ENCODE measurements at places on chromosomes 13 and 19.

GRCh38 chr19:13929956-13930355, 8.3 kb downstream of the PODNL1 start:
- no peak for DNase-seq

DNA sequence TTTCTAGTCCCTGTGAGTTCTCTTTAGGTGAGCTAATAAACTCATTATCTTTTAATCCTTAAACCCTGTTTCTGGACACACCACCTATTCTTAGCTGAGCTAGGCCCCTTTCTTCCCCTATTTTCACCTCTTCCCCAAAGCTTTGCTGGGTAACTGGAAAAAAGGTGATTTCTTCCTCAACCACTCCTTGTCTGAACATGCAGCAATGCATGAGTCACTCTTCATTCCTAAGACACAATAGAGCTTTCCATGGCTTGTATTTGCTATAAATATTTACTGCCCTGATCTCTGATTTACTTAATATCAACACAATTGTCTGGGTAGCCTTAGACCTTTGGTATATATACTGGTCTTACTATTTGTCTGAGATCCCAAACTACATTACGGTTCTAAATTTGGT, 370.9 kb downstream of the KLF5 start:
- peak; percentile 10 for DNase-seq

DNA sequence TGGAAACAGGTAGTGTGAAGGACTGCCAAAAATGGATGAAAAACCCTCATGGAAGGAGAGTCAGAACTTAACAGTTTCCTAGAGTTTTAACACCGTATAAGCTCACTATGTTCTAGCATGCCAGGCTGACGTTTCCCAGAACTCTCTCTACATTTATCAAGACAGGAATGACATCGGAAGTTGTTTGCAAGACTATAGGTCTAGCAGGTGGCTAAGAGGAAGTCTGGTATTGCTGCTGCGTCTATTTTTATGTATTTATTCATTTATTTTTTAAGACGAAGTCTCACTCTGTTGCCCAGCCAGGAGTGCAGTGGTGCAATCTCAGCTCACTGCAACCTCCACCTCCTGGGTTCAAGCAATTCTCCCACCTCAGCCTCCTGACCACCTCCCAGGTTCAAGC, 20.5 kb upstream of the ARL11 start:
- no peak for DNase-seq

DNA sequence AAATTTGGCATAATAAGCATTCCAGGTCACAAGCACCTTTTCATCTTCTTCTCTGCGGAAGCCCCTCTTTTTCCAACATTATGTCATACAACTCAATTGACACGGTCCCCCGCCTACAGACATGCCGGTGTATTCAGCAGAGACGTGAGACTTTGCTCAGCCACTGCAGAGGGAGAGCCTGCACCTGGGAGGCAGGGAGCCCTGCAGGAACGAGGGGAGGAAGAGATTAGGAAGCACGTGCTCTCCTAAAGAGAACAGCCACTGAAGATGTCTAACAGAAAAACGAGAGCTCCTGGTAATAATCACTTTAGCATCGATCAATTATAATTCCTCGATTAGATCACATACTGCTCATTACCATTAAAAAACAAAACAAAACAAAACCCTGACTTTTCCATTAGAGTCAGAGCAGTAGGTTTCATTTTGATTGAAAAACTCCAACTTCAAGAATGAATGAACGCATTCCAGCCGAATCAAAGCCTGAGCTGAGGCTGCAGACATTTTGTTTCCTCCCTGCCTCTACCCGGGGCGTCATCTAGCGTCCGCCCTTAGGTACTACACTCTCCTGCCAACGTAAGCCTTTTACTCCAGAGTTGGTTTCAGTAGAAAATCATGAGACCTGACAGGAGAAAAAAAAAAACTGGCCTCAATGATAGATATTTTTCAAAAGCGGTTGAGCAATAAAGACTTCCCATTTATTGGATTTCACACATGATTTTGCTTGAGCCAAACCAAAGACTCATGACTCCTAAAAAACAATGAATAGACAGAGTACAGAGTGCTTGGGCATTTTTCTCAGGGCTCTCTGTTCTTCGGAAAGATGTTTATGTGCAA, 194.5 kb downstream of the KATNAL1 start:
- peak; percentile 36 for DNase-seq

DNA sequence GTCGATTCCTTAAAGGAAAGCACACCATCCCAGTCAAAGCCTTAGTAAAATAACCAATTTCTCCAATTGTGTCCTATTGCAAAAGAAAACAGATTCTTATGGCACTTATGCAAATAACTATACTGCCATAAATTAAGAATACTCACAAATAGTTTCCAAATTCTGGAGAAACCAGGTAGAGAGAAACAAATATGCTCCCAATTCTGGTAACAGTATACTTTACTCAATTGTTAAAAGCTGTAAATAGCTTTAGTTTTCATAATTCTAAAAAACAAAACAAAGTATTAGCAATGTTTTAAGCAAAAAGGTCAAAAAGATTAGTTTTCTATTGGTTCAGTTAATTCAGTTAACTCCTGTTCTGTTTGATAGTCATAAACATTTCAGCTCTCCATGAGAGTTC, 18.2 kb upstream of the UBAC2 start:
- no peak for DNase-seq

DNA sequence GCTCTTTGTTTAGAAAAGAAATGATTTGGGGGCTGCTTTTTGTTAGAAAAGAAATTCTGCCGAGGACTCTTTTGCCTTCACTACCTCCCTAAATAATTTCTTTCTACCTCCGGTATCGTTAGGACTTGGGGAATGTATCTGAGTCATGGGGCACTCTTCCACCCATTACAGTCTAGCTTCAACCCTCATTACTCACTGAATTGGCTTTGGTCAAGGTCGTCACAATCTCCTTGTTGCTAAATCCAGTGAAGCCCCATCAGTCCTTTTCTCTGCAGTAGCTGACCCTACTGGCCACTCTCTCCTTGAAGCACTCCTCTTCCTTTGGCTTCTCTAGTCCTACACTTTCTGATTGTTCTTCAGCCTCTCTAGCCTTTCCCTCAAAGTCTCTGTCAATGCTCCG, 34.0 kb downstream of the WDR87 start:
- DNase-seq, result no peak

DNA sequence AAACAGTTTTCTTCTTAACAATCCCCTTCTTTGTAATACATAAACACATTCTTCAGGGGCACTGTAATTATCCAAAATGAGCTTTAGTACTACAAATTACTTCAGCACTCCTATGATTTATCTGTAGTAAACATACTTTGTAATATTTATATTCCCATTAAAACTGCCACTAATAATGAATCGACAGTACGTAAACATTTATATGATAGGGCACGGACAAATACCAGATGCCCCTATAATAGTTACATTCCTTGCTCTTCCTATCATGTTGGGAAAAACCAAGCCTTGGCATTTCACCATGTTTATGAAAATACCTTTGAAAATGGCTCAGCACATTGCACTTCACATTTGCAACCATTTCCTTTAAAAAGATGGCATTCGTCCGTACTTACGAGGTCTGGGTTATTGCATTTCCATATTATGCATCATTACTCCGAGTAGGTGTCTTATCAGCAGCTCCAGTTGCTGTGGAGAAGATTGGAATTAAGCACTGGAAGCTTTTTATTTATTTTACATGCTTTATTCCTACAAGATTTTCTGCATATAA, 1043.4 kb downstream of the DIAPH3 start:
- DNase-seq, result no peak

DNA sequence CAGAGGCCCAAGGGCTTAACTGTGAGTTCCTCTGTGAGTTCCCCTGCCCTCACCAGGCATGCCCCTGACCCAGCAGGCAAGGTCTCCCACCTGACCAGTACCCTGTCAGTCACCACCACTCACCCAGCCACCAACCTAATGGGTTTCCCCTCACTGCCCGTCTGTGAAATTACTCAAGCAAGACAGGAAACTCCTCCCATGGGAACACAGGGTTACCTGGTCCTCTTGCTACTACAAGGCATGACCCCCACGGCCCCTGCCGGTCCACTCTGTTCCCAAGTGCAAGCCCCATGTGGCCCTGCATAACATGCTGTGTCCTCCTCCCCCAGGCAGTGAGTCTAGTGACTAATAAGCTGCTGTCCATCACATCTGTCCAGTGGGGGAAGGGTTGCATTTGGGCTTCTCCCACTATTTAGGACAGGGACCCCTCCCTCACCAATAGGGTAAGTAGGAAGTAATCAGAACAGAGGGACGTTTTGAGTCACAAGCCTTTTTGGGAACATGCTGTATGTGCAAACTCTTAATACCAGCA, 8.0 kb upstream of the DHRS12 start:
- no peak for DNase-seq

GRCh38 chr13:25988661-25989060, 63.2 kb downstream of the SHISA2 start:
- peak; percentile 21 for DNase-seq

GRCh38 chr19:13665125-13665905, 99.0 kb upstream of the MRI1 start:
- no peak for DNase-seq

- DNase-seq, result no peak
Measured at GRCh38 chr19:19538061-19538784, at the start of gene CILP2. Gene CILP2, plus strand, starts transcription at chr19:19538265. Its CDS starts 85 bp downstream, at chr19:19538350.

GRCh38 chr13:33379608-33380007, 94.1 kb upstream of the STARD13 start:
- DNase-seq, result no peak

- DNase-seq, result no peak
Measured at GRCh38 chr13:79910875-79911540, 429.9 kb downstream of the SPRY2 start.

DNA sequence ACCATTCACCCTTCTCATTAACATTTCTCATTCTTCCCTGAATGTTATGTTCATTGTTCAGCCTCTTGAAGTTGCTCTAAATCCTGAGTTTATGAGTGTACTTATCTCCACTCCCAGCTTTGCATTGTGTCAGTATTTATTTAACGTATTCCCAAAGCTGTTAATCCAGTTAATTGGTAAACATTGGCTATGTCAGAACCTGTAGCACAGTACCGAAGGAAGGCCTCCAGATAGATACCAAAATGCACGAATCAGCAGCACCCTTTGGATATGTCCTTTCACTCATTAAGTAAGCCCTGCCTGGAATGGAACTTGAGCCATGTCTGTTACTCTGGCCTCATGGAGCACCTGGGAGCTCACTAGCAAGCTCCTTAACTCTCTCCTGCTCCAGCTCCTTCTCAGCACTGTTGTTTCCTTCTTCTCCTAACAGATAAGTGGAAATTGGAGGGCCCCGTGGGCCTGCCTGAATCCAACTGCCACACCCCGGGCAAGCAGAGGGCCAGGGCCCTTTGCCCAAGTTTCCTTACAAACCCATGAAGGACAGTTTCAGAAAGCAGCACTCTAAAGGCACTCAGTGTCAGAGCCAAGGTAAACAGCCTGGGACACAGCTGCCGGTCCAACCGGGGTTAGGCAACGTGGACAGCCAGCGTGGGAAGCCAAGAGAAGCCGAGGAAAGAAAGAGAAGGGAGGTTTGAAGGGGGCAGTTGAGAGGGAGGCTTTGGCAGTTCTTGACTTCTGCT, 155.0 kb upstream of the SERP2 start:
- DNase-seq, result no peak

- no peak for DNase-seq
Measured at GRCh38 chr19:50925734-50926133, 14.5 kb upstream of the KLK4 start.

- no peak for DNase-seq
Measured at GRCh38 chr19:3494051-3494450, 6.4 kb downstream of the DOHH start.

- no peak for DNase-seq
Measured at GRCh38 chr19:35212241-35212640, 16.3 kb downstream of the FAM187B start.

DNA sequence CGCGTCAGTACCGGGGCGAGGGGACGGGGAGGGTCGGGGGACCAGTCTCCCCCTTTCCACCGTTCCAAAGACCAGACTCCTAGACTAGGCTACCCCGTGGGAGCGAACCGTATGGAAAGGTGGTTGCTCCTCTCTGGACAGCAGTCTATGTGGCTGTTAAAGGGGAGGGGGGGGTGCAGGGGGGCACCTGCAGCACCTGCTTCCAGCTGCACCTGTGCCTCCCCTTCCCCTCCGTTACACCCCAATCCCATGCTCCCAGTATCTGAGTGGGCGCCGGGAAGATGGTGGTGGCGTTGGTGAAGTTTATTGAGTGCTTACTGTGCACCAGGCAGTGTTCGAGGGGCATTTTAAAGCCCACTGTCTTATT, 557 bp downstream of the ZNF524 start:
- no peak for DNase-seq

- no peak for DNase-seq
Measured at GRCh38 chr13:98989469-98990235, 11.8 kb upstream of the DOCK9 start.

GRCh38 chr19:44737238-44738071, 11.1 kb upstream of the BCL3 start:
- no peak for DNase-seq

DNA sequence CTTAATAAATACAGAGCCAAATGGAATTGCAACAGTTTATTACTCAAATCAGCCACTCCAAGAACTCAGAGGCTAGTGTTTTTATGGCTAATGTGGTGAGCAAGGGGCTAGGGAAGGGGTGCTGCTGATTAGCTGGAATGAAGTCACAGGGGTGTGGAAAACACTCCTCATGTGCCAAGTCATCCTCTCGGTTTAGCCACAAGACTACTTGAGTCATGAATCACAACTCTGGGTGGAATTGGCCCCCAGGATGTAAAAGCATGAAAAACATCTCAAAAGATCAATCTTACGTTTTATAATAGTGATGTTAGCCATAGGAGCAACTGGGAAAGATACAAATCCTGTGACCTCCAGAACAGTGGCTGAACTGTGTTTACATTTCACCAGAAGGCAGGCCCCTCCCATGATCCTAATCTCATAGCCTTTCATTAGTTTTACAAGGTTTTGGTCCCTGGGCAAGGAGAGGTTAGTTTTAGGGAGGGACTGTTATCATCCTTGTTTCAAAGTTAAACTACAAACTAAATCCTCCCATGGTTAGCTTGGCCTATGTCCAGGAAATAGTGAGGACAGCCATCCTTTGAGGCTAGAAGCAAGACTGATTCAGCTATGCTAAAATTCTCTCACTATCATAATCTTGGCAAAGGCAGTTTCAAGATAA, 2020.1 kb upstream of the PCDH20 start:
- peak; percentile 88 for DNase-seq

- DNase-seq, result no peak
Measured at GRCh38 chr13:33353210-33353609, 67.7 kb upstream of the STARD13 start.

DNA sequence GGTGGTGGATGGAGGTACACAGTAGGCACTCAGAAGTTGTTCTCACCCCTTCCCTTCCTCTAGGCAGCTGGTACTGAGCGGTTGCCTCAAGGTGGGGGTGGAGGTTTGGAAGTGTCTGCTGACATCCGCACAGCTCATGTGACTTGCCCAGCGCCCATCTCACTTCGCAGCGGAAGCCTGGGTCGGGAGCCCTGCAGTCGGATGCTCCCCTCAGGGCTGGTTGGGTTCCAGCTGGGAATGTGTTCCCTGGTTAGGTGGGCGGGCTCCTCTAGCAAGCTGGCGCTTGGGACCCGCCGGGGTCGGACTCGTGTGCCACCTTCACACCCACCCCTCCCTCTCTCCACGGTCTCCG, 10.2 kb downstream of the PPP1R37 start:
- DNase-seq, result no peak

DNA sequence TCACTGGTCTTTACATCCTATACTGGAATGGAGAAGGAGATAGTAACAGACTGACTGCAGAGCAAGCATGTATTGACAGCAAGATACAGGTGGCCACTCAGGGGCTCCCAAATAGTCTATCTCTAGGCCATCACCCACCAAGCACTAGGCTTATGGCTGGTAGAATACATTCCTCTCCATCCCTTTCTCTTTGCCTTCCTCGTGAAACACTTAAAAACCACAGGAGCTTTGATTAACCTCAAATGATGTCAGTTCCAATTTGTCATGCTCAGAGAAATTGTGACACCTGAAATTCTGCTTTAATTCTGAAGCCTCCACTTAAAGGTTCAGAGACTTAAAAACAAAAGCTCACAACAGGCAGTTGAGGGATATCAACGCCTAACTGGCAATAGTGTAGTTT, 17.2 kb downstream of the ENOX1 start:
- DNase-seq, result no peak

Measured in amniotic stem cell (primary cell).